Nucleus accumbens (tissue), 56 donors: ENCODE measurements at places on chromosomes 2 and 18.
A peak's percentile ranks its signal among the peaks of the same experiment; 100 is the strongest.

- DNase-seq = no peak
Measured at GRCh38 chr2:182187130-182187529, 201.5 kb downstream of the PPP1R1C start.

DNA sequence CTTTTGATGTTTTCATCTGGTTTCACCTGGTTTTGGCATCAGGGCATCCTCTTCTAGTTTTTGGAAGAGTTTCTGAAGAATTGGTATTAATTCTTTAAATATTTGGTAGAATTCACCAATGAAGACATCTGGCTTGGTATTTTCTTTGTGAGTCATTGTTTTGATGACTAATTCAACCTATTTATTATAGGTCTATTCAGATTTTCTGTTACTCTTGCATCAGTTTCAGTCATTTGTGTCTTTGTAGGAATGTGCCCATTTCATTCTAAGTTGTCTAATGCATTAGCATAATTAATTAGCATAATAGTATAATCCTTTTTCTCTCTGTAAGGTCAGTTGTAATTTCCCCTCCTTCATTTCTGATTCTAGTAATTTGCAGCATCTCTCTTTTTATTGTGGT lies 8.0 kb downstream of the GNLY start:
- DNase-seq = no peak

DNA sequence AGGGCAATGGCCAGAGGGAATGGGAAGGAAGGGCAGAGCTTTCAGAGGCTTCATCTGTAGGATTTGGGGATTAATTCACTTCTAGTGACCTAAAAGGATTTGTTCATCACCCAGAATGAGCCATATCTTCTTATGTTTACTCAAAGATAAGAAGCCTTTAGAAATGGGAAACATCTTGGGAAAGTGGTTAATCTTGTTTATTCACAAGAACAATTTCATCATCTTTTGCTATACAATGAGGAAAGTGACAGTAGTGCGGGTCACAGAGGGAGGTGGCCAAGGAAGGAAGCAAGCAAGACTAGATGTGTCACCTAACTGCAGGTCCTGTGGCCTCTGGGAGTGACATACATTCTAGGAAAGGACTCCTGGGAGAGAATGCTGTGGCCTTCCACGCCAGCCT lies 140.4 kb upstream of the ALPP start:
- no peak for DNase-seq

DNA sequence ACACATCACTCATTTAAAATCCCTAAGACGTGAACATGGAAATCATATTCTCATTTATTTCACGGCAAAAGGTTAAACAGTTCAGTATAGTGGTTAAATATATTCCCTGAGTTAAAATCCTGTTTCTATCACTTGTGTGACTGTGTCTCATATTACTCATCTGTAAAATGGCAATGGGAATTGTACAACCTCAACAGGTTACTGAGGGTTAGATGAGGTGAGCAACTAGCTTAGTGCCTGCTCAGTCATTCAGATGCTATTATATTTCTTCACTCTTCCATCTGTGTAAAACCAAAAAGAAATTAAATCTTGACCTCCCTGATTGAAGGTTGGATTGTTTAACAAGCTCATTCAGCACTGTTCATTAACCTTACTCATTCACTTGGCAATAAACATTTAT lies 212.4 kb upstream of the STK17B start:
- no peak for DNase-seq

DNA sequence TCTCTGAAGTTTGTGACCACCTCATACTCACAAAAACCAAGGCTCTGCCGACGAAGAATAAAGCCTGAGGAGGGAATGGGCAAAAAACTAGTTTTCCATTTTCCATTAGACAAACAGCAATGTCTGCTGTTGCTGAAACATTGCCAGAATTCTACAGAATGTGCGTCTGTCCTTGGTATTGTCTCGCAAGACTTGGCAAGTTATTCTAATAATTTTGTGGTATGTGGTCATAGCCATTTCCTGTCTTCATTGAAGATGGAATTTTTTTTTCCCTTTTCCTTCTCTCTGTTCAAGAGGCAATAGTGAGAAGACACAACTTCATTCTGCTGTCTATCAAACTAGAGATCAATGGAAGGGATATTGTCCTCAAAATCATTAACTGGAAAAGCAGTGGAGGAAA lies 296.1 kb downstream of the RND3 start:
- DNase-seq = no peak

GRCh38 chr2:20862850-20863249 lies 39.9 kb upstream of the LDAH start:
- DNase-seq = no peak

DNA sequence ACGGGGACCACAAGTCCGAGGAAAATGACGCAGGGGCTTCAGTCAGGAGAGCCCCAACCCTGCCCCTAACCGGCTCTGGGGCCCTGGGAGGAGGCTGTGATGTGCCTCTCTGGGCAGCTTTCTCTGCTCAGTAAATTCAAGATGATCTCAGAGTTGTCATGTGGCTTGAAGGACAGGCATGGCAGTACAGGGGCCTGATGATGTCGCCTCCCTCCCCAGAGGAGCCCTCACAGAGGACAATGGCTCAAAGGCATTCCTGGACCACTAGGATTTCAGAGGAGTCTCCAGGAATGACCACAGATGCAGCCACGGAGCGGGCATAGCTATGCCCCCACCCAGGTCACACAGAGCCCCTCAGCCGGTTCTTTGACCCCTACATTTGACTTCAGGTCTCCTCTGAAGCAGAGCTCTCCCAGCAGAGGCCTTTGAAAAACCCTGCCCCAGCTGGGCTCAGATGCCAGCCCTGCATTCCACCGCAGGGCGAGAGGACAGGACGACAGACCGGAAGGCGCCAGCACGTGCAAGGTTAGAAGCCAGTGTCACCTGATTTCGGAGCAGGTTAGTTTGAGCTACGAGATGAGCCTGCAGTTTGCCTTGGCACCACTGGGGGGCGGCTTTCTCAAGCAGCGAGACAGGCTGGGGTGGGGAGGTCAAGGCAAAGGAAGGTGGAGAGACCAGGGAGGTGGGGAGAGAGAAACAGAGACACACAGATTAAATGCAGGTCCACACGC lies 39.2 kb downstream of the BIN1 start:
- DNase-seq = no peak

DNA sequence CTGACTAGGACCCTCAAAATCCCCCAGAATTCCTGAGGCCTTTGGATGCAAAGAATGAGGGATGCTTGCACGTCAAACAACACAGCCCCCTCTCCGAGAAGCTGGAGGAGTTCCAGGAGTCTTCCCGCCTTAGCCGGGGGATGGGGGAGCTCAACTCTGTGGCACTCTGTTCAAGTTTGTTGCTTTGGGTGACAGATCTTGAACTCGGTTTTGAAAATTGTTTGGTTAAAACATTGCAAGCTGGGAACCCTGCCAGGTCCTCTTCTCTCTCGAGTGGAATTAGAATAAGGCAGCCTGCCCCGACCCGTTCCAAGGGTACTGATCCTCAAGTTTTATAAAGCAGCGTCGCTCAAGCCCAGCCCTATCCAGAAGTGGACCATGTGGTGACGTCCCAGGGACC lies 244.1 kb downstream of the LOXHD1 start:
- DNase-seq = no peak

DNA sequence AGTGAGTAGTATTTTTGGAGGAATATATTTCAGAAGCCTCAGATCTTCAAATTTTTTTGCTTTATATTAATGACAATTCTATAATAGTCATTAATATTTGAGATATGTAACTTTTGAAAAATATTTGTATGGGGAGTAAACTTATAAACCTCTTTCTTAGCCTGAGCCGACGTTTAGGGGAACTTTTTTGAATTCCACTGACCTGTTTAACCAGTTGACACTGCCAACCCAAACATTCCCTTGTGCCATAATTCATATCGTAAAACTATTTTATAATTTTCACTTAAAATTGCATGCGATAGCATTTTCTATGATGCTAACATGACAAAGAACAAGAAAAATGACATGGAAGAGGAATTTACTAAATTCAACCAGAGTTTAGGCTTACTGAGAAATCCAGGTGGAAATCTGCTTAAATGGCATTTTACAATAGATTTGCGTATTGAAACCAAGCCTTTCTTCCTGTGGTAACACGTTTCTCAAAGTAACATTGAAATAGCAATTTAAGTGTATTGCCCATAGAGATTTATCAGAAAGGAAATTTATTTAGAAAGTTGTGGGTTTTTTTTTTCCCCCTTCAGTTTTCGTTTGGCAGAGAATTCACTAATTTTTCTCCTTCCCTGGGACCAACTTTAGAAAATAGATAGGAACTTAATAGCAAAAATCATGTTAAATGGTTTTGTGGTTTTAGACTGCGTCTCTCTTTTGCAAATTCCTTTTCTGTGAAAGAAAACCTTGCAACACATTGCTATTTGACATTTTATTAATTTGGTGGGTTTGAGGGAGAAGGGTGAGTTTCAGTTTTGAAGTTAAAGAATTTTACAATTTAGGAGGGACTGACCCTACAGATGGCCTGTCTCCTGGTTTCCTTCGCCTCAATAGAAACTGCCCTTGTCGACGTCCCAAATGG lies 77.4 kb downstream of the TANC1 start:
- no peak for DNase-seq

DNA sequence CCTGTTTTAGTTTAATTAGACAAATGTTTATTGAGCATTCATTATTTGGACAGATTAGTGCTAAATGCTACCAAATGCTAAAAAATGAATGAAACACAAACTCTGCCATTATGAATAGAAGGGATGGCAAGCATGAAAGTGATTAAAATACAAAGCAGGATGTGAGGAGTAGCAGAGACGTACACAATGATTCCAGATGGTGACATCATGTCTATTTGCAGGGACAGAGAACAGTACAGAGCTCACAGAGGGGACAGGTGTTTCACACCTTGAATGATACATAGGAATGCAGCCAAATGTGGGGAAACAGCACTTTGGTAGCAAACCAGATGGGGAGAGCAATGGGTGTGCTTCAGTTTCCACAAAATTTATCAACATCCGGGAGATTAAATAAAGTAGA lies 76.3 kb downstream of the CD226 start:
- DNase-seq = no peak

GRCh38 chr2:213751446-213751845 lies 467.2 kb downstream of the SPAG16 start:
- no peak for DNase-seq

GRCh38 chr2:217740178-217740577 lies 262.6 kb downstream of the TNS1 start:
- no peak for DNase-seq

DNA sequence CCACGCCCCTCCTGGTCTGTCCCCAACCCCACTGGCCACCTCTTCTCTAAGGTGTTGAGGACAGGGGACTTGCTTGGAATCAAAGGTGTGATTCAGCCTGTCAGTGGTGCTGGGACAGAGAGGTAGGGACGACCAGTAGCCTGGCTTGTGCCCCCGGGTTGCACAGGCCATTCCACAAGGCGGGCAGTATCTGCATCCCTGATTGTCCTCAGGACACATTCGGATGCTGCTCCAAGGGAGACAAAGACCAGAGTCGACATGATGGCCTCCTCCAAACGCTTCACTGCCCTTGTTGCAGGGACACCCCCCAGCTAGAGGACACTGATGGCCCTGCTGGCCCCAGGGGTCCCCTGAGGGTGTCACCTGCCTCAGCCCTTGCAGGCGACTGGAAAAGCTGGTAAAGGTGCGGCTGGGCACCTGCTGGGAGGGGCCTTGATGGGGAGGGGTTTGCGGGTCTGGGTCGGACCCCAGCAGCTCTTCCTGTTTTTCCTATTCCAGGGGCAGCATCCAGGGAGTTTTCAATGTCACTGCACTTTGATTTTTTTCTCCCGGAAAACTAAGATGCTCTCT lies 98.0 kb downstream of the PTGR3 start:
- no peak for DNase-seq

DNA sequence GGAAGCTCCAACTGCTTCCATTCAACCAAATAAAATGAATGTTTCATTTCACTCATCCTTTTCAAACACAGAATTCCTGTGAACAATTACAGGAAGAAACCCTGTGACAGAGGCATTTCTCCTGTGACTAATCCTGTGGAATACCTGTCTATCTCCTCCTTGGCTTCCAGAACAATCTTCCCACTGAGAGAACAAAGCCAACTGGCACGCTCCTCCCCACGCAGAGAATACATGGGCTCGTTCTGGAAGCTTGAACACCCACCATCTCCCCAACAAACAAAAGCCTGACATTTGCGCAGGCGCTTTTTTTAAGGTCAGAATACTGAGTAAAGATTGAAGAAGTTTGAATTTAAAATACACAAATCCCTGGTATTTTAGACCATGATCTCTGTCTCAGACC lies 104.7 kb upstream of the SLC66A3 start:
- DNase-seq = peak; percentile 68

DNA sequence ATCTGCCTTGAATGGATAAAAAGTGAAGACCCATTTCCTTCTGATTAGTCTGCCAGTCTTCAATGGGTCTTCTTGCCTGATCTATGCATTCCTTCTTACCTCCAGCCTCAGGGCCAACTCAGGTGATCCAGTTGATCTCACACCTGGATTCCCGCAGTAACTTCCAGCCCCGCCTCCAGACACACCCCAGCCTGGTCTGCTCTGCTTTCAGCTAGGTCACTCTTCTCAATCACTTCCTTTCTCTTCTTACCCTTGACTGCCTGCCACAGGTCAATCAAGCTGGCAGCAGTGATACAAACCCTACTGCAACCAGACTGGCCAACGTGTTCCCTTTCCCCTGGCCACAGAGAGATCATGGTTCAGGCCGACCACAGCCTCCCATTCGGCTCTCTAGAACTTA lies 263.6 kb downstream of the ZNF516 start:
- DNase-seq = no peak

DNA sequence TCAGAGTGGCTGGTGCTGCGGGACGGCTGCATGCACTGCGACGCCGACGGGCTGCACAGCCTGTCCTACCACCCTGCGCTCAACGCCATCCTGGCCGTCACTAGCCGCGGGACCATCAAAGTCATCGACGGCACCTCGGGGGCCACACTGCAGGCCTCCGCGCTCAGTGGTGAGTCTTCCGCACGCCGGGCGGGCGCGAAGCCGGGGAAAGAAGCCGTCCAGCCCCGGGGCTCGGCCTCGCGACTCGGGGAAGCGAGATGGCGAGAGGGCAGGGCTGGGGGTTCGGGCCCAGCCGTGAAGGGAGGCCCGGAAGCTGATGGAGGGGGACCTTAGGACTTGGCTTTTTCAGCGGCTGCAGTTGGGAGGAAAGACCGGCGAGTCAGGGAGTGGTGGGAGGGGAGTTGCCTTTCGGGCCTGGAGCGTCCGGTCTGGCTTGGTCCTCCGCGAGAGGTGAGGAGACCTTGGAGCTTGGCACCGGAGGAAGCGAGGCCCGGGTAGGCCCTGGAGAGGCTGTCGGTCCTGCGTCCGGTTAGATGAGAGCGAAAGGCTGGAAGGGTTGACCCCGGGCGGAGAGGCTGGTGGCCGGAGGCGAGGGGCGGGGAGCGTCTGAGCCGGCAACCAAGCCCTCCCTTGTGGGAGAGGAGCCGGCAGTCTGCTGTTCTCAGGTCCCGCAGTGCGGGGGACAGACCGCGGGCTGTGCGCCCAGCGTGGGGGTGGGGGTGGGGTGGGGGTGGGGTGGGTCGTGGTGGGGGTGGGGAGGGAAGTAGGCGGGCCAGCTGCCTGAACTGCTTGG lies 691 bp downstream of the BIRC6 start:
- no peak for DNase-seq

GRCh38 chr2:143530758-143531157 lies 401.5 kb downstream of the ARHGAP15 start:
- no peak for DNase-seq
